ENCODE measurements at places on chromosomes 2 and 18. TPM values are rescaled to one million over a fixed set of nuclear protein-coding genes. Genes with fewer than 3 reads are reported as not detected.
A peak's percentile ranks its signal among the peaks of the same experiment; 100 is the strongest.

DNA sequence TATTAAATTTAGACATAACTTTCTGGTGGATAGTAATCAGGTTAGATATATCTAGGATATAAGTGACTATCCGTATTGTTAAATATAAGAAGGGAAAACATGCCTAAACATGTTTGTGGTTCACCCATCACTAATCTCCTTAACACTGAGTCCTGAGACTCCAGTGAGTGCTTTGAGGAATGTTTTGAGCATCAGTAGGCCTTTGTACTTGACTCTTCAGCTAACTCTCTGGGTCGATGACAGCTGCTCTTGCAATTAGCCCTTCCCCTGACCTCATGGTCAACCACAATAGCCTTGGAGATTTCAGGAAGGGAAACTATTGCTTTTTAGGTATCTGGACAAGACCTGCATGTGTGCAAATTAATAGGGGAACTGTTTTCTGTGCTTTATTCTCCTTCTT lies 716.8 kb downstream of the EPHA4 start:
- no peak for DNase-seq

GRCh38 chr2:166516712-166517303 lies 22.8 kb upstream of the SCN7A start:
- DNase-seq: peak; percentile 7

MYO7B gene
- total RNA-seq: not detected

- no peak for DNase-seq
Observed at GRCh38 chr2:148667113-148667836, 22.7 kb downstream of the EPC2 start.

GRCh38 chr2:129605646-129606045 lies 373.8 kb upstream of the RAB6C start:
- no peak for DNase-seq

CREG2 gene
- 0.03 TPM for total RNA-seq

DNA sequence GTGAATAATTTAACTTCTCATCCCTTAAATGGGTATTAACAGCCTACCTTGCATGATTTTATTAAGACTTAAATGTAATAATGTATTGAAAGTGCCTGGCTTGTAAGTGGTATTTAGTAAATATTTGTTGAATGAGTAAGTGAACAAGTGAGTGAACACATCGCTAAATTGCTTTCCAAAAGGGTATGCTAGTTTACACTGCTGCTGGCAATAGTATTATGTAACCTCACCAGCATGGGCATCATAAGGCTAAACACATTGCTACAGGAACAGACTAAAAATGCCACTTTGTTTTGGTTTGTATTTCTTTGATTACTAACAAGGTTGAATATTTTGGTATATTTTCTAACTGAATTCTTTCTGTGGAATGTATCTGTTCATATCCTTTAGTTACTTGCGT lies 9.8 kb downstream of the WDR43 start:
- no peak for DNase-seq

DNA sequence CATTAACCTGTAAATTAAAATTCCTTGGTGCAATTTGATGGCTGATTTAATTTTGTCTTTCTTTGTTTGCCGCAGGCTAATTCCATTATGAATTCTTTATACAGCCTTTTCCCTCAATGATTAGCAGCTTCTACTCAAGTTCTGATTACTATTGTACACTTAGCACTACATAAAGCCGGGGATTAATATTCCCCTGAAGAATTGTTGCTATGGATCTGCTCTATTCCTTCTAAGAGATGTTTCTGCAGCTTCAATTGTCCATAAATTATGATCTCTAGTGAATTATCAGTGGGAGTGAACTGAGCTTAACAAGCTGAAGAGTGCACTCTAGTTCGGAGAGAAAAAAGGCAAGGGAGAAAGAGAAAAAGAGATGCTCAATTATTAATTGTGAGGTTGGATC lies 433.7 kb upstream of the SPRED2 start:
- no peak for DNase-seq

GRCh38 chr2:2804528-2804927 lies 473.5 kb upstream of the MYT1L start:
- peak; percentile 14 for DNase-seq

STAT4 gene
- 1.5 TPM for total RNA-seq

DNA sequence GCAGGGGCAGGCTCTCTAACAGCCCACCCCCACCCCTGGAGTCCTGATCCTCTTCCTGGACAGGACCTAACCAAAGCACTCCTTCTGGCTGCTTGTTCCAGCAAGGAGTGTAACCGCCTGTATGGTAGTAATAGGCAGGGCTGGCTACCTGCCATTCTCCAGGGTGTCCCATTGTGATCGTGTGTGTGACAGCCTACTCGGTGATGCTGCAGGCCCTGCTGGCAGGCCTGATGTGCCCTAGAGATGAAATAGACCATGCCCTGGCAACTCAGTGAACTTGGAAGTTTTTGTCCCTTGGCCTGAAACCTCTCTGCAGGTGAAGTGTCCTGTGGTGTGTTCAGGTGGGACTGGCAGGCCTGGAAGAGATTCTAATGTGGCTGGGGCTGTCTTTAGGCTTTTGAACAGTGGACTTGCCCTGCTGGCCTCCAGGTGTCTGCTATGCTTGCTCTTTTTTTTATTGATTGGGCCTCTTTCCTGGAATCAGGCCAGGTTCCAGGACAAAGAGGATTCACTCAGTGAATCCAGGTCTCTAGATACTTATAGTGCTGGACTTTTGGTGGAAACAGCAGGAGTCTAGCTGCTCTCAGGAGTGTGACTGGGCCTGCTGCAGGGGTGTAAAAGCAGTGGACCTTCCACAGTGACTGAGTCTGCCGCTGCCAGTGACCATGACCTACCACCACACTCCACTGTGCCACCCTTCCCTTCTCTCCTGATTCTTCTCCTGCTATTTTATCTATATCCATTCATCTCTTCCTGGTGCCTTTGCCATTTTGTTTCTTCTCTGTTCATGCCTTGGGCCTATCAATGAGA lies 132.1 kb downstream of the CTIF start:
- DNase-seq: no peak

TMEM198 gene
- total RNA-seq: 4.2 TPM

Measured in H7 (cell line).